ENCODE measurements at places on chromosomes 1 and 21.

- DNase-seq = no peak
Observed at GRCh38 chr21:35399002-35399530, 350.0 kb upstream of the RUNX1 start.

DNA sequence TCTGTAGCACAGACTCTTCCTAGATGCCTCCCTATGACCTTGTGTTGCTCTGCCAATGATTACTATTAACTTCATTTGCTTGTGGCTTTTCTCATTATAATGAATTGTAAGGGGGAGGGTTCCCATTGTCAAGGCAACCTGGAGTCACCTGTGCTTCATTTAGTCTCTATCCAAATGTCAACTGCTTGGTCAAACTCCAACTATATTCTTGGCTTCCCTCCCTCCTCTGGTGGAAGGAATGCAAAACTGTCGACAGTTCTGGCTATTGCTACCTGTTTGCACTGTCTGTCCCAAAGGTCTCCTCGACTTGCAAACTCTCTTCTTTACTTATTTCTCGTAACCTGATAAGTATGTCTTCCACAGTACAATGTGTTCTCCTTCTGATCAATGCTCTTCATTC lies 100.3 kb downstream of the CACNA1E start:
- DNase-seq = no peak

GRCh38 chr1:211518330-211519289 lies 26.6 kb upstream of the RD3 start:
- DNase-seq = no peak

DNA sequence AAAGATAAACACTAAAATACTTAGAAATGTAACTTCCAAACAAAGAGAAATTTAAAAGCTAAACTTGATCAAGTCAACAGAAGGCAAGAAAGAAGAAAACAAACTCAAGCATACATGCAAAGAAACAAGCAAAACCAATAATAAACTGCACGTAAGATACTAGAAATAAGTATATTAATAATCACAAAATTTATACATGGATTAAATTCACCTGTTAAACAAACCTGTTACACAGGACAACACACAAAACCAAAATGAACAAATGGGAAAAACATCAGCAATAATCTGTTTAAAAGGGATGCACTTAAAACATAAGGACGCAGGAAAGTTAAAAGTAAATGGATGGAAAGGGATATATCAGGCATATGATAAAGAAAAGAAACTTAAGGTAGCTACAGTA lies 165.8 kb downstream of the CDC42BPA start:
- DNase-seq = no peak

GRCh38 chr1:159204161-159205141 lies at the start of gene ACKR1:
ACKR1 (plus strand) TSS chr1:159204875; CDS start chr1:159204960, 85 bp downstream.
- no peak for DNase-seq

DNA sequence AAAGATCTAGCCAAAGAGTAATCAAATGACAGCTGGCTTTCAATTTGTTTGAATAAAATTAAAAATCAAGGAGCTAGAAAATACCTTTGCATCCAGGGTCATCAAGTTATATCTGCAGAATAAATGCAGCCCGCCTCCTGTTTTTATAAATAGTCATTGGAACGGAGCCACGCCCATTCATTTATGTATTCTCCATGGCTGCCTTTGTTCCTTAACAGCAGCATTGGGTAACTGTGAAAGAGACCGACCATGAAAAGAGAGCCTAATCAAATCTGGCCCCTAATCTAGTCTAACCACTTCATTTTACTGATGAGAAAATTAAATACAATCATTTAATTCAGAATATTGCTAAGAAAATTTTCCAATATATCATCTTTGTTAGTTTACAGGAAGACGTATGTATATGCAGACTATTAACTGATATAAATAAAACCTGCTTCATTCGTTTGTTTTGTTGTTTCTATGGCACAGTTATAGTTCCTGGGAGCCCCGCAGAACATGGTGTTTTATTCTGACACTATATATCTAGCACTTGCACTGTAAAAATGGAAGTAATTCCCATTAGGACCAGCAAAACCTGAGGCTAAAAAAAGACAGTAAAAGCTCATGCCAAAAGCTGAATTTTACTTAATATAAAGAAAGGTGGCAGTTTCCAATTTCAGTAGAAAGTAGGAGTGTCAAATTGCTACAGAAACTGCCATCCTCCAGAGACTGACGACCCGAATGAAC lies 111.8 kb upstream of the PALMD start:
- no peak for DNase-seq

- no peak for DNase-seq
Observed at GRCh38 chr1:93969887-93970286, 60.7 kb upstream of the GCLM start.

DNA sequence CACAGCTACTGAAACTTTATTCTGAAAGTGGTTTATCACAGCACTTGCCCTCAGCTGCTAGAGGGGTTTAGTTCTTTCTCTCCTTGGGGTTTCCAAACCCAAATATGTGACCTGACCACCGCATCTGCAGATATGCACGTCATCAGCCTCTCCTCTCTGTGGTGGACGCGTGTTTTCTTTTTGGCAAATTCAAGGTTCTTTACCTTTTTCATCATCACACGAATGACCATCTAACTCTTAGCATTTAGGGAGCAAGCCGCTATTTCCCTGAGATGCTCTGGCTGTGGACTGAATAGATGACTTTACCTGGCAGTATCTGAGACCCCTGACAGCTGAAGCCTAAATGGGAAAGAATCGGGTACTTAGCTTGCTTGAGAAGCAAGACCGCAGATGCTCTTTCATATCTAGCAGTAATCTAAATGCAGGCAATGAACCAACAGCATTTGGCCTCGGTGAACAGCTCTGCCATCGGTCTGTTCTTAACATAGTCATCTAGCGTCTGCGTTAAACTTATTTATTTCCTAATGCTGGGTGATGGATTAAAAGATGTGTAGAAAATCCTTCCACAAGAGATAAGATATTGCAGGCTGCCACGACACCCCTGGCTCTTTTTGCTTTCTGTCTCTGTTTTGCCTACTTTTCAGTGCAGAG lies 463.4 kb downstream of the CAMTA1 start:
- no peak for DNase-seq
